ENCODE measurements at places on chromosomes 2 and 18.

- no peak for DNase-seq
Measured at GRCh38 chr2:43194121-43194869, 32.1 kb downstream of the ZFP36L2 start.

- no peak for DNase-seq
Measured at GRCh38 chr2:95389245-95390119, 13.0 kb upstream of the FAHD2A start.

GRCh38 chr2:136527560-136527959, 237.8 kb upstream of the THSD7B start:
- no peak for DNase-seq

DNA sequence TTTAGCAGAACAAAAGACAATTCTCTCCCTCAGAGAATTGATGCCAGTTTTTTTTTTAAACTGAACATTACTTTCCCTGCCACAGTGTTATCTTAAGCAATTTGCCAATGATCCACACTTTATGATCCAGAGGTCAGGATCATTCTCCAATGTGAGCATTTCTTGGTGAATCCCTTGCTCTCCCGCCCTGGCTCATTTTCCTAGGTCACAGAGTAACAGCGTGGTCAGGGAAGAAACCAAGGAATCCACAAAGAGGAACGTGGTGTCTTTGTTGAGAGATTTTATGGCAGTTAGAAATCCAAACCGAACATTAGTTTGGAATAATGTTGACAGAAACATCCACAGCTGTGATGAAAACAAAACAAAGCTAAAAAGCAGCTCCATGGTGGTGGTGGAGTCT, 250.3 kb downstream of the TTC32 start:
- no peak for DNase-seq

GRCh38 chr2:170679607-170680079, 35.5 kb upstream of the SP5 start:
- no peak for DNase-seq

- no peak for DNase-seq
Measured at GRCh38 chr2:224970311-224970710, 72.0 kb downstream of the DOCK10 start.

GRCh38 chr2:164841719-164842623, at the start of gene COBLL1:
Gene COBLL1 (minus strand): TSS chr2:164841823. CDS start chr2:164841196, 627 bp downstream.
- no peak for DNase-seq
